ENCODE measurements at places on chromosomes 1 and 21.

GRCh38 chr1:89487972-89488371 lies 36.7 kb upstream of the LRRC8B start:
- DNase-seq = no peak

DNA sequence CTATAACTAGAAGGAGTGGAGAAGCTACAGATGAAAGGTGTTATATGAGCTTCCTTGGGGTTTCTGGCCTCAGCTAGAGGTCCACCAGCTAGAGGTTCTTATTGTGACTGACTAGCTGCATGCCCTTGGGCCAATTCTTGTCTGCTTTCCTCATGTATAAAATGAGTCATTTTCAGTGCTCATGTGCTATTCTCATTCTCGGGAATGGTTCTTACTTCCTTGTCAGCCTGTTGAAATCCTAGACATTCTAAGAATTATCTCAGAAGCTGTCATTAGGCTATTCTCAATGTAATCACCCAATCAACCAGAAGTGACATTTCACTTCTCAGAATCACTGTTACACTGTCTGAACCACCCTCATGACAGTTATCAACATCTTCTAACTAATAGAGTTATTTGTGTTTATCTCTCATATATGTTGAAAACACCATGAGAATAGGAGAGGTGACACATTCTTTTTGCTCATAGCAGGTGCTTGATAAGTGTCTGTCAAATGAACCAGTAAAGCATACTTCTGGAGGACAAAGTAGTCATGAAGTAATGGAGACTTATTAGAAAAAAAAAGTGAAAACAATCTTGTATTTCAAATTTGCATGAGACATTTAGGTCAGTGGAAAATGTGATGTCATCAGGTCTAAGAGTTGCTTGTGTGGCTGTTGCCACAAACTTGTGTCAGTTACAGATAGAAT lies 122.8 kb upstream of the IVNS1ABP start:
- no peak for DNase-seq

DNA sequence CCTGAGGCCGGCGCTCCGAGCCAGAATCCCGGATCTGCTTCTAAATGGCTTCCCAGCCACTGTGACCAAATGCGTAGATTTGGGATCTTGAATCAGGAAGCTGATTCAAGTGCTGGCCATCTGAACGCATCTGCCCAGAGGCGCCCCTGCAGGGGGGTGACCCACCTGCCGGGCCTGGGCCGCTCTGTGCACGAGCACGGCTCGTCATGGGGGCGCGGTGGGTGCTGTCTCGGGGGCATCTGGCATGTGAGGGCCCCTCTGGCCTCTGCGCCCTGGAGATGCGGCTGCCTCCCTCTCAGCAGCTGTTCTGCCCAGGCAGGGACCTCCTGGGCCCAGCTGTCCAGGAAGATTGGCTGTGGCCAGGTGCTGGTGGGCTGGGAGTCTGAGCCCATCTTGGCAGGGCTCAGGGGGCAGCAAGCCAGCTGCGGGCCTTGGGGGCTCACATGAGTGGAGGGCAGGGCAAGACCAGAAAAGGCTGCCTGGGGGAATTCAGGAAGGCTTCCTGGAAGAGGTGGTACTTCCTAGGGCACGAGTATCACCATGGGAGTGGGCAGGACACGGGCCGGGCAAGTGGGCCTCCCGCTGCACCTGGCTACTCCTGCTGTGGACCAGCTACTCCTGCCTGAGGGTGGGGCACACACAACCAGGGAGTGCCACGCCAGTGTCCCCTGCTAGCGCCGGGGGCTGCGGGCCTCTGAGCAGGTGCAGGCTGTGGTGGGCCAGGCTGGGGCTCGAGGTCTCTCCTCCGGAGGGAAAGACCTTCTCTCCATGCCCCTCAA lies 25.1 kb downstream of the PLCH2 start:
- no peak for DNase-seq

DNA sequence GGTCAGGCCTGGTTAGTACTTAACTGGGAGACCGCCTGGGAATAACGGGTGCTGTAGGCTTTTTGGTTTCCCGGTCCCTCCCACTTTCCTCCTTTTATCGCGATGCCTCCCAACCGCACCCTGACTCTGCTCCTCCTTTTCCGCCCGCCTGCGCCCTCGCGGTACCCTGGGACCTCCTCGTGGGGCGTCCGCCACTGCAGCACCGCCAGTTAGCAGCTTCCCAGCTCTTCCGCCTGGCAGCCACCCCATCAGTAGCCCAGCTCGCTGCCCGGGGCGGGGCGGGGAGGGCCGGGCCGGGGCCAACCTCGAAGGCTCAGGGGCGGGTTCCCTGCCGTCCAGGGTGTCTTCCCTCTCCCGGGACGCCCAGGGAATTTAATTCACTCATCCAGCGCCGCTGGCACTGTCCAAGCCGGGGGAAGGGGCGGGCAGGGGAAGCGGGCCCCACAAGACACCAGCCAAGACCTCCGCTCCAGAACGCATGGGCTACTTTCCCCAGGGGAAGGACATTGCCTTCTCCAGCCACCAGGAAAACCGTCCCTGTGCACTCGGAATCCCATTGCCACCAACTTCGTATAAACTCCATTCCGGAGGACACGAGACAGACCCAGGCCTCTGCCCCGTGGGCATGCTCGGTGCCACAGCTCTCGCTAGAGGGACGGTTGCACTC lies 2.0 kb upstream of the ZNF678 start:
- no peak for DNase-seq

DNA sequence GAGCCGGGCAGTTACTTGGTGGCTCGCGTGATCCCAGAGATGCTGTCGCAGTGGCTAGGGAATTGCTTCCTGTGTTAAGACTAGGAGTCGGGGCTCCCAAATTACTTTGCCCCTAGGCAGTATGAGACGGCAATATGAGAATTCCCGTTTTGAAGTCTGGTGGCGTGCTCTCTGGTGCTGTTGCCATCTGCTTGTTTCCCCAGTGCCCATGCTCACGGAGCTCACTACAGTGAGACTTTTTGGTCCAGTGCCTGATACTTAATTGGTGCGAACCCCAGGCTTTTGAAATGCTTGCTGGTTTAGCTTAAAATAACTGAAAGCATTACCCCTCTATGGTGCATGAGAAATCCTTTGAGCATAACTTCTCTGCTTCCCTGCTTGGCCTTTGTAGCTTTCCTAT lies 22.3 kb downstream of the AGT start:
- no peak for DNase-seq

DNA sequence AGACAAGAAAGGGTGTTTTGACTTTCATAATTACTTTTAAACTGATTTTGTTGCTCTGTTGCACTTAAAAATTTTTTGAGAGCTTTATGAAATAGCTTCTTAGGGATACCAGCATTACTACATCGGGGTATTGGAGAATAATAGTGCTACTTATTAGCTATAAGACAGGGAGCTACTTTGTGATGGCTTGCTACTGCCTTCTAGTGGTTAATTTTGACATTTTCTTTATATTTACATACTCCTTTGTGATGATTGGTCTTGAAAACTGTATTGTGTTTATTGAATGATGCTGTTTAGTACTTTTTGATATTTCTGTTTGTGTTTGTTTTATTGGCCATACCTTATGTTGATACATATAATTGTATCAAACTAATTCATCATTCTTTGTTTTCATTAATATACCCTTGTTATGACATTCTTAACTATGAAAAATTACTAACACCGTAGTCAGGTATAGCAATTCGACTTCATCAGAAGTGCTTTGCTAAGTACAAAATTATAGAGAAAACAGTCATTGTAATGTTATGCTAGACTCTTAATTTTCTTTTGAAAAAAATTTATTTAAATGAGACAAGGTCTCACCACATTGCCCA lies 85.5 kb downstream of the CLIC4 start:
- DNase-seq = no peak

DNA sequence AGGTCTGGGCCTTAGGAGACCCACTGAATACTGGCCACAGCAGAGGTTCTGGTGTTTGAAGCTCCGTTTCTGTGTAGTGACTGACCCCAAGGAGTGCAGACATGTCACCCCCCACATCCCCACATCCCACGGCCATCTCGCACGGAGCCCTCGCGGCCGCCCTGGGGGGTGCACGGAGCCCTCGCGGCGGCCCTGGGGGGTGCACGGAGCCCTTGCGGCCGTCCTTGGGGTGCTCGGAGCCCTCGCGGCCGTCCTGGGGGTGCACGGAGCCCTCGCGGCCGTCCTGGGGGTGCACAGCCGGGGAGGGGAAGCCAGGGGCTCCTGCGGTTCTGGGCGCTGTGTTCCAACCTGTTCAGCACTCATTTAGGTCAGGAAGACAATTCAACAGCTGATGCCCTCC lies 68.4 kb downstream of the SCCPDH start:
- no peak for DNase-seq

GRCh38 chr1:152014943-152015342 lies 21.3 kb upstream of the S100A10 start:
- DNase-seq = no peak

- DNase-seq = no peak
These were observed 18.0 kb downstream of the DENND2C start for GRCh38 chr1:114651893-114652292.

- DNase-seq = no peak
These were observed 79.9 kb downstream of the CD247 start for GRCh38 chr1:167438171-167439138.

GRCh38 chr1:150365941-150366340 lies 2.0 kb downstream of the RPRD2 start:
- no peak for DNase-seq

DNA sequence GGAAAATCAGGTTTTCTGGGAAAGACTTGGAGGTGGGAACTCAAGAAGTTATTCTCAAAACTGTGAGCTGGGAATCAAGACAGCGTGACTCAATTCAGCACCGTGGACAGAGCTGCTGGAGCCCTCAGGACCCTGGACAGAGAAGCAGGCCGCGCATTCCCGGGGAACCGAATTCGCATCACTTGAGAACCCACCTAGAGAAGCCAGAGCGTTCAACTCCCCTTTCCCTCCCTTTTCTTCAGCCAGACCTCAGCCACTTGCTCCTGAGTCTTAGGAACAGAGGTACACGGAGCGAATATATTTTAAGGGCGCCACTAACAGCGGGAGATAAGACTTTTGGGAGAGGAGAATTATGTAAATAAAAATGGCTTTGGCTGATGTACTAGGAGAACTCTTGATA lies 2.0 kb upstream of the LIN28A start:
- peak; percentile 60 for DNase-seq

DNA sequence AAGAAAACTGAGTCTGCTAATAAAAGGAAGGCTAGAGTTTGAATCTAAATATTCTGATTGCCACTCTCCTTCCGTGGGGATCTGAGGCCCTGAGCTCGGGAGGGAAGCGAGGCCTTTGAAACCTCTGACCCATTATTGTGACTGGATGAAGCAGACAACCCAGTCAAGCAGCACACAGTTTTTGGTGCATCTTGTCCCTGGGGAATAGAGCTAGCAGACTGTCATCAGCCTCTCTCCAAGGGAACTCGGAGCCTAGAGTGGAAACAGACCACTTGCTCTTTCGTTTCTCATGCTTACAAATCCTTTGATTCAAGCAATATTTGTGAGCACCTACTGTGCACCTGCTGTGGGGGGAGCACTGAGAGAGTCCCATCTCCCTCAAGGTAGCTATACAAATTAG lies 133.2 kb upstream of the KLHDC7A start:
- DNase-seq = no peak

GRCh38 chr1:153509729-153510354 lies 25.9 kb downstream of the S100A6 start:
- DNase-seq = peak; percentile 32

DNA sequence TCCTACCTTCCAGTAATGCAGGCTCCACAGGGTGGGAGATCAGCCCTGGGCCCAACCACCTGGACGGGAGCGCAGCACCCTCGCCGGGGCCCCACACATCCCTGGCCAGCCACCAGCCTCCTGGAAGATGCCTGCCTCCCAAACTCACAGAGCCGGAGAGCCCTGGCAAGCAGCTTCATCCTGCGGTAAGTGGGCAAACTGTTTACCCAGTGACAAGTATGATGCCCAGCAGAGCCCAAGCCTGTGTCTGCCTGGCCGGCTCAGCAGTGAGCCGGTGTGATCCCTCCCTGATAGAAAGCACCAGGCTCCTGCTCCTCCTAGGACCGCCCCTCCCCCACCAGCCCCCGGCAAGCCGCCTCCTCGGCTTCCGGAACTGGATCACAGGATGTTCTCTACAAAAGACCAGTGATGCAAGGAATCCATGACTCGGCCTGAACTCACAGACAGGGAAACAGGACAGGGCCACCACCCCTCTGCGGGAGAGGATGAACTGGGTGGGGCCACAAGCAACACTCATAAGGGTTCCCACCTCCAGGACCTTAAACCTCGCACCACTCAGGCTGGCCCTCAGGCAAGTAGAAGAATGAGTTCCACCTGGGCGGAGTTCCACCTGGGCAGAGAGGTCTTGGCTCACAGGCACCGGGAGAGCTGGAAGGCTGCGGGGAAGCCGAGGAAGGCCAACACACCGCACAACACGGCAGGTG lies 7.9 kb downstream of the ACOT7 start:
- DNase-seq = no peak

GRCh38 chr1:11778336-11778735 lies 16.3 kb downstream of the C1orf167 start:
- DNase-seq = no peak

- DNase-seq = no peak
These were observed 16.0 kb downstream of the ABCA4 start for GRCh38 chr1:94104776-94105580.

- DNase-seq = no peak
These were observed 169.8 kb downstream of the CYYR1 start for GRCh38 chr21:26403321-26403720.

- no peak for DNase-seq
These were observed 157.9 kb upstream of the NRIP1 start for GRCh38 chr21:15222707-15223106.

- DNase-seq = no peak
These were observed 351.3 kb upstream of the CAMK1G start for GRCh38 chr1:209232197-209232596.

DNA sequence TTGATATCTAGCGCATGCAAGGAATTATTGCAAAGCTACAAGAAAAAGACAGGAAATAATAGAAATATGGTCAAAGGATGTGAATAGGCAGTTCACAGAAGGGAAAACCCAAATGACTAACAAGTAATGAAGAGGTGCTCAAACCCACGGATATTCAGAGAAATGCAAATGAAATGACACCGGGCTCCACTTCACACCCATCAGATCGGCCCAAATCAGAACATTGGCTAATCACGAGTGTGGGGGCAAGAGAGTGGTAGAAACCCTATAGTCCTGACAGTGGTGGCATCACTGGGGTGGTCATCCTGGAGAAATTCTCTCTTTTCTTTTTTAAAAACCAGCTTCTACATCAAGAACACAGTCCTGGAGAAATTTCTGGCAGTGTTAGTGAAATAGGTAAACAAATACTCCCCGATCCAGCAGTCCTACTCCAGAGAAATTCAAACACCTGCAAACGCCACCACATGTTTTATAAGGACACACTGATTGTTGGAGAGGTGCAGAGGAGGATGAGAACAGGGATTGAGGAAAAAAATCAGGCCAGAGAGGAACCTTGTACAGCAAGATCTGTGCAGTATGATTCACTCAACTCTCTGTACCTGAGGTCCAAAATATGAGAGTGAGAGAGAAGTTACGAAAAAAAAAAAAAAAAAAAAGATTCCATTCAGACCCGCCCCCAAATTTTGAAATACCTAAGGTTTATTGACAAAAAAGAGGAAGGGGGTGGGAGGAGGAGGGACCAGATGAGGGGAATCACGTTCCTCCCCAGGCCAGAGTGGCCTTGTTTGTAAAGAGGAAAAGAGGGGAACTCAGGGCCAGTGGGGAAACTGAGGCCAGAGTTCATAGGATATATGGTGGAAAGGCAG lies 9.2 kb upstream of the TNFRSF1B start:
- no peak for DNase-seq

GRCh38 chr1:153434746-153435455 lies 18.6 kb downstream of the S100A7A start:
- DNase-seq = no peak

Measured in stimulated activated CD4-positive, alpha-beta T cell treated with anti-CD3 and anti-CD28 coated beads, Interleukin-15, amount 100 ng/mL, for 1 hour (primary cell).